ENCODE measurements at places on chromosomes 7 and 10. TPM values are rescaled to one million over a fixed set of nuclear protein-coding genes. Genes with fewer than 3 reads are reported as not detected.

SPDYE16 gene
- 1.3 TPM for total RNA-seq

SFRP5 gene
- total RNA-seq: 2.0 TPM

NOM1 gene
- total RNA-seq: 42.8 TPM

AP3M1 gene
- 38.6 TPM for total RNA-seq

MSMB gene
- total RNA-seq: 1.4 TPM

Data from testis (tissue), 5 donors.